ENCODE measurements at places on chromosomes 12 and 14.
A peak's percentile ranks its signal among the peaks of the same experiment; 100 is the strongest.

GRCh38 chr14:92846162-92846897, 52.2 kb downstream of the GOLGA5 start:
- DNase-seq = peak; percentile 75

DNA sequence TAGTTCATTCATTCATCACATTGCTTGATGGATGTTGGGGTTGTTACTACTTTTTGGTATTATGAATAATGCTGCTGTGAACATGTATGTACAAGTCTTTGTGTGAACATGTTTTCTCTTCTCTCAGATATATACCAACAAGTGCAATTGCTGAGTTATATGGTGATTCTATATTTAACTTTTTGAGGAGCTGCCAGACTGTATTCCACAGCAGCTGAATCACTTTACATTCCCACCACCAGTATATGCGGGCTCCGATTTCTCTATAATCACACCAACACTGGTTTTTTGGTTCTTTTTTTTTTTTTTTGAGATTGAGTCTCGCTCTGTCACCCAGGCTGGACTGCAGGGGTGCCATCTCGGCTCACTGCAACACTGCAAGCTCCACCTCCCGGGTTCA, 22.2 kb upstream of the PLEKHG6 start:
- DNase-seq = no peak

DNA sequence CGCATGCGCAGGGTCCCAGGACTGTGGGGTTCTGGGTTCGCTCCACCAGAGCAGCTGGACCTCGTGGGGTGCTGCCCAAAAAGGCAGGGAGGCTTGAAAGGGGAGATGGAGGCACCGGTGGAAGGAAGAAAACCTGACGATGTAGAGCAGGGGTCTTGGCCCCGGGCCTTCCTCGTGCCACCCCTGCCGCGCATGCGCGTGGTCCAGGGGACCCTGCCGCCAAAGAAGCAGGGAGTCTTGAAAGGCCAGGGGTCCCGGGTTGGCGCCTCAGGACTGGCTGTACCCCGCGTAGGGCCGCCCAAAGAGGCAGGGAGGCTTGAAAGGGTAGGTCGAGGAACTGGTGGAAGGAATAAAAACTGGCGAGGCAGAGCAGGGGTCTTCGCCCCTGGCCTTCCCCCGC, 321.0 kb downstream of the ALG10 start:
- DNase-seq = no peak

DNA sequence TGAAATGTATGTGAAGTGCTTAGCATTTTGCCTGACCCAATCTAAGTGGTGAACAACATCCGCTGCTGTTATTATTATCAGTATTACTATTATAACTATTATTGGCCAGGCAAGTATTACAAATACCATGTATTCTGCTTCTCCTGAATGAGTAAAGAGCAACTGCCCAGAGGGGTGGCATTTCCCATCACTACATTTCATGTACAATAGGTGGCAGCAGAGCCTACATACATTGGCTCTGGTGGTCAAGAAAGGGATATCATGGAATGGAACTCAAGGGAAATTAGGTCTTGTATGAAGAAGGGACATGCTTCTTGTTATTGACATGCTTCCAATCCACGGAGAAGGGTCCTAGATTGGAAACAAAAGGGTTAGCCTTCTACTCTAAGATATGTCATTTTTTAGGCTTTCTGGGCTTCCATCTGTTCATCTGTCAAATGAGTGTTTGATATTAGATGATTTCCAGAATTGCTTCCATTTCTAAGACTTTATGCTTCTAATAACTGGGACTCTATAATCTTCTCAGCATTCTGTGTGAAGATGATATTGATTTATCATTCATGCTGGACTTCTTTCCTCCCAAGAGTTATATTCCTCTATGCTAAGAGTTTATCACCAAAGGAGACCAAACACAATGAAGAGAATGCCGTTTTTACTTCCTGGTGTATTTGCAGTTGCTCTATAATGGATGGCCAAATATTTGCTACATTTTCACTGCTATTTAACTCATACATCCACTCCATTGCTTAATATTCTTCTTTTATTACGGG, 239.1 kb downstream of the SSPN start:
- DNase-seq = peak; percentile 67

DNA sequence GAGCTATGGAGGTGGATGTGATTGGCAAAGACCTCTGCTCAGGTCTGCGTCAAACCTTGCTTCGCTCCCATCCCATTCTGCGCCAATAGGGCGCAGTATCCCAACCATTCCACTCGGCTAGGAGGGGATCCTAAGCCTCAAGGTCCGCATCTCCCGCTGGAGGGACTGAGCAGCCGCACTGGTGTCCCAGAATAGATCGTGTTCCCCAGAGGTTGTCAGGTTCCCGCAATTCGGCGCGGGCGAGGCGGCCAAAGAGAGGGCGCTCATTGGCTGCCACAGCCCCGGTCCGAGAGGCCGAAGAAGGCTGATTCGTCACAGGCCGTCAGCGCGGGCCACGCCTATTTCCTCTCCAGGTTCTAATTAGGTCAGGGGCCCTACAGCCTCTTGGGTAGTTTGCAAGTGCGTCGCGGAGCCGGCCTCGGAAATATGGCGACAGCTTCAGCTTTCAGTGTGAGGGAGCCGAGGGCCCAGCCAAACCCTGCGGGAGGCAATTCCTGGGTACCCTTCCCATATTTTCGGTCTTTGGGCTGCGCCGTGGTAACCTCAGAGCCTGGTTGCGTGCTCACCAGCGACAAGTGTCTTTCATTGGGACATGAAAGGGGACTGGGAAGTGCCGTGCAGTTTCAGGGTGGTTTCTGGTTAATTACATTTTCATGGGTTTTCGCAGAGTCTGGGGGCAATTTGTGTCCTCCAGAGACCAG, 5.0 kb downstream of the OR10AD1 start:
- DNase-seq = peak; percentile 97

DNA sequence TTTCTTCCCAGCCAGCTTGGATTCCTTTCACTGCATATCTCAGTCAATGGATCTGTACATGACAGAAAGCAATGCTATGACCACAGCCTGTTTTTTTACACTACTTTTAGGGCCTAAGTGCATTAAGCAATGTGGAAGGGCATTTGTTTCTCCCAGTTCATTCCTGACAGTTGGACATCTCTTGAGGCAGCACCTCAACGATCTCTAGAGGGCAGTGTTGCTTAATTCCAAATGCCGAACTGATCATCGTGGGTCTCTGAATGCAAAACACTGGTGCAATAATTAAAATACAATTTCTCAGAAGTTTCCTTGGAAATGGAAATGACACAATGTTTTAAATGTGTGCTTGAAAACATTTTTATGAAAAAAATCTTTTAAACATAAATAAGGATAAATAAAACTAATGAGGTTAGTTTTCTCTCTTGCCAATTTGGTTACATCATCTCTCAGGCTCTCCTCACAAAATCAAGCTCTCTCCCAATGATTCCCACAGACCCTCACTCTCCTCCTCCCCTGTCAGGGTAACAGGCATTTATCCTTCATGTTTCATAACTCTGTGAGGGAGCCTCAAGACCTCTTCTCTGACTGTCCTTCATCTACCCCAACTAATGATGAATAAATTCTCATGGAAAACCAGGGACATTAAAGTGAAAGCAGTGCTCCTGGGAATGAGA, 192.4 kb upstream of the SLC16A7 start:
- peak; percentile 59 for DNase-seq

DNA sequence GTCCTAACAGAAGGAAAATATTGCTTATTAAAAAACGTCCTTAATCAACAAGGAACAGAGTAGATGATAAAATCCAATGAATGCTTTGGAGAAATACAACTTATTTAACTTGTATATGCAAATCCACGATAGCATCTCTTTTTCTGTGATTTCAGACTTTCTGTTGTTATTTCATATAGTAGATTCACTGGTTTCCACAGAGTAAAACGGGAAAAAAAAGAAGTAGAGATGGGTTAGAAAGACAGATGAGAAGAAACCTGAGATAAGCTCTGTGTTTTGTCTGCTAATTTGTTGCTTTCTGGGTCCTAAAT, 447.7 kb downstream of the RERGL start:
- DNase-seq = no peak

GRCh38 chr12:90038289-90038688, 329.7 kb upstream of the ATP2B1 start:
- no peak for DNase-seq

DNA sequence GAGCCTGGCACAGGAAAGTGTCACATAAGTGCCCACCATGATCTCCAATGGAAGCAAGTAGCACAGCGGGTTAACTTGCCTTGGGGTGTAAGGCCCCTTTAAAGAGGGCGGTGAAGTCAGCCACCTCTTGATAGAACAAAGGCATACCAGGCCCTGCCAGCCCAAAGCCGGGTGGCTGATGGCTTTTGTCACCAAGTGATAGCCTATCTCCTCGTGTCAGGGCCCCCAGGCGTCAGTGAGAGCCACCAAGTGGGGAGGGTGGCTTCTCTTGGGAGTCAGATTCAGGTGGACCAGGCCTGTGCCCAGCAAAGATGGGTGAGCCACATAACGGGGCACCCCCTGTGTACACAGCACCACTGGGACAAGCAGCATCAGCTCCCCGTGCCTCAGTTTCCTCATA, 8.3 kb upstream of the MYL2 start:
- no peak for DNase-seq

DNA sequence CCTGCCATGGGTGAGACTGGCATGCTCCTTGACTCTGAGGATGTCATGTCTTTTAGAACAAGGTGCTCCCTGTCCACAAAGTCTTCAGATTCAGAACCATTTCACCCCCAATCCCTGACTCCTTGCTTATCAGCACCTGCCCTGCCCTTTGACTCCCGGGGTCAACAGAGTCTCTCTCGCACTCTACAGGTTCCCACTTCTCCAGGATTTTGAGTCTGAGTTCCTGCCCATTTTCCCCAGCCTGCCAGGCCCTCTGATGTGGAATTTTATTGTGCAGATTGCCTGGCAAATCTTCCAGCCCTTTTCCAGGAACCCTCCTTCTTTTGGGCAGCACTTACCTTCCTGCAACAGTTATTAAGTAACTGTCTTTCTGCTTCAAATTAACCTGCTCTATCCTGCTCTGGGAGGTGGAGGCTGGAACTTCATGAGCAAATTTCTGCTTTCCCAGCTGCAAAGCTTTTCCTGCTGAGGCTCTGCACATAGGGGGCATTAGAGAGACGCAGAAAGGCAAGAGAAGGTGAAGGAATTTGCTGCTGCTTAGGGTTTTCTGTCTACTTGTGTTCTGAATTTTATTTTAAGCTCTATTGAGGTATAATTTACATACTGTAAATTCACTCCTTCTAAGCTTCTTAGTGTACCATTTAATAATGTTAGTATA, 259.1 kb downstream of the PCNX1 start:
- peak; percentile 37 for DNase-seq

Data from GM12865 (cell line).